ENCODE measurements at places on chromosomes 6 and 20. TPM values are rescaled to one million over a fixed set of nuclear protein-coding genes. Genes with fewer than 3 reads are reported as not detected.

Gene C6orf118
- total RNA-seq: not detected

Gene NKAIN2
- not detected for total RNA-seq

Gene SCUBE3
- total RNA-seq: 26.5 TPM

Gene DEFB121
- not detected for total RNA-seq

Gene ULBP1
- under 0.01 TPM for total RNA-seq

Gene SEMG1
- total RNA-seq: not detected

Gene FNDC1
- 0.19 TPM for total RNA-seq

Gene CTCFL
- not detected for total RNA-seq

Gene SCP2D1
- total RNA-seq: not detected

Gene WFDC12
- 0.28 TPM for total RNA-seq

Gene ALDH5A1
- total RNA-seq: 0.96 TPM

Gene SGK2
- 0.28 TPM for total RNA-seq

Gene CEBPB
- 115 TPM for total RNA-seq

Gene LPA
- total RNA-seq: under 0.01 TPM

Gene PSORS1C2
- total RNA-seq: not detected

Gene C6orf58
- total RNA-seq: 0.19 TPM

Gene ADAM33
- 1.2 TPM for total RNA-seq

Gene EPB41L1
- total RNA-seq: 11.1 TPM

Gene FARS2
- 27.8 TPM for total RNA-seq

Gene LST1
- not detected for total RNA-seq

Gene BEND6
- total RNA-seq: 10.0 TPM

Gene MTFR2
- total RNA-seq: 0.85 TPM

Gene LZTS3
- total RNA-seq: 8.2 TPM

Gene GSTA3
- not detected for total RNA-seq

Gene SLC22A3
- 2.3 TPM for total RNA-seq

Gene TCP11
- 0.19 TPM for total RNA-seq

Gene TTBK1
- not detected for total RNA-seq

Gene FABP7
- not detected for total RNA-seq

Gene CRISP1
- not detected for total RNA-seq

Gene OSTM1
- total RNA-seq: 97.5 TPM

Gene TSBP1
- total RNA-seq: not detected

Gene RBL1
- total RNA-seq: 16.5 TPM

Gene HLA-DQA1
- not detected for total RNA-seq

Gene CCN2
- 323 TPM for total RNA-seq

Gene PLN
- total RNA-seq: 0.19 TPM

Gene HSPA1L
- 1.3 TPM for total RNA-seq
